ENCODE measurements at places on chromosomes 11 and 22. TPM values are rescaled to one million over a fixed set of nuclear protein-coding genes. Genes with fewer than 3 reads are reported as not detected.

Gene MFRP
- total RNA-seq: not detected

Gene DDT
- total RNA-seq: 138 TPM

Gene OR51B5
- total RNA-seq: 1.3 TPM

Gene GRAMD1B
- 3.3 TPM for total RNA-seq

Gene OR51E1
- total RNA-seq: 2.2 TPM

Gene POLD4
- total RNA-seq: 48.5 TPM

Gene ALG12
- 16.5 TPM for total RNA-seq
